Skeletal muscle cell (primary cell): ENCODE measurements at places on chromosomes 6 and 20.

GRCh38 chr6:10658910-10659698 lies 35.3 kb downstream of the C6orf52 start:
- DNase-seq, result no peak

- DNase-seq, result no peak
Measured at GRCh38 chr6:81031416-81031815, 721.1 kb downstream of the TENT5A start.

- DNase-seq, result peak; percentile 58
Measured at GRCh38 chr6:111950661-111951496, 77.6 kb upstream of the FYN start.

GRCh38 chr20:1122388-1123315 lies 4.2 kb downstream of the PSMF1 start:
- no peak for DNase-seq

GRCh38 chr6:85004361-85004995 lies 240.1 kb upstream of the TBX18 start:
- peak; percentile 54 for DNase-seq

DNA sequence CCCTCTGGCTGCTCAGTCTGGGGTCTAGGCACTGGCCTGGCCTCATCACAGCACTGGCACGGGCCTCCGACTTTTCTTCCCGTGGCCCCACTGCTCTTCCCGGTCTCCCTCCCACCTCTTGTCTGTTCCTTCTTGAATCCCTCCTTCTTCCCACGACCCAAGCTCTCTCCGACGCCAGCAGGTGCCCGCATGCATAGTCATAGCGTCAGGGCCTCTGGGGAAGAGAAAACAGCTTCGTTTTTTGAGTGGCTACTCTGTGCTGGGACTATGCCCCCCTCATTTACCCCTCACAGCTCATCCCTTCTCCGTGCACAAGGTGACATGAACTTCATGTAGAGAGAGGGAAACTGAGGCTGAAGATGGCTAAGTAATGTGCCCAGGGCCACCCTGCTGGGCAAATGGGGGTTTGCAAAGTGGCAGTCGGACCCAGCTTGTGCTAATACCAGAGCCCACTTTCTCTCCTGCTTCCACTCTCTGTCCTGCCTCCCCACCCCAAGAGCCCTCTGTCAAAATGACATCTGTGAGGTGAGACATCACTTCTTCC lies 59.2 kb downstream of the SYNJ2 start:
- DNase-seq, result no peak

- no peak for DNase-seq
Measured at GRCh38 chr6:48624631-48625030, 513.6 kb upstream of the PTCHD4 start.

DNA sequence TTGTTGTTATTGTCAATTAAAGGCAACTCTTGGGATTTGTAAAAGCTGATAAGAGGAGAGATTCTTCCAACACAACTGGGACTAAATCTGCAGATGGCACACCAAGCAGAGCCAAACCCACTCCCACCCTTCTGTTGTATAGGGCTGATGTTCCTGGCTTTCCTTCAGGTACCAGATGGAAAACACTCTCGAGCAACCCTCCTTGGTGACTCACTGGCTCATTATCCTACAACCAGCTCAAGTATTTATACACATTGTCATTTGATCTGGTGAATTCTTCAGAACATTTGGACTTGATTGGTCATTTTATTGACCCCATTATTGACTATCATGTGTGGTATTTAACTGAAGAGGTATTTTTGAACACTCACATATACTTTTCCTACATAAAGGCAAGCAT lies 190.3 kb upstream of the PCSK2 start:
- no peak for DNase-seq

GRCh38 chr6:21886542-21887151 lies 293.1 kb downstream of the SOX4 start:
- no peak for DNase-seq

- no peak for DNase-seq
Measured at GRCh38 chr20:39106791-39107190, 144.6 kb downstream of the DHX35 start.

- DNase-seq, result no peak
Measured at GRCh38 chr20:53678990-53679596, 85.5 kb upstream of the ZNF217 start.

DNA sequence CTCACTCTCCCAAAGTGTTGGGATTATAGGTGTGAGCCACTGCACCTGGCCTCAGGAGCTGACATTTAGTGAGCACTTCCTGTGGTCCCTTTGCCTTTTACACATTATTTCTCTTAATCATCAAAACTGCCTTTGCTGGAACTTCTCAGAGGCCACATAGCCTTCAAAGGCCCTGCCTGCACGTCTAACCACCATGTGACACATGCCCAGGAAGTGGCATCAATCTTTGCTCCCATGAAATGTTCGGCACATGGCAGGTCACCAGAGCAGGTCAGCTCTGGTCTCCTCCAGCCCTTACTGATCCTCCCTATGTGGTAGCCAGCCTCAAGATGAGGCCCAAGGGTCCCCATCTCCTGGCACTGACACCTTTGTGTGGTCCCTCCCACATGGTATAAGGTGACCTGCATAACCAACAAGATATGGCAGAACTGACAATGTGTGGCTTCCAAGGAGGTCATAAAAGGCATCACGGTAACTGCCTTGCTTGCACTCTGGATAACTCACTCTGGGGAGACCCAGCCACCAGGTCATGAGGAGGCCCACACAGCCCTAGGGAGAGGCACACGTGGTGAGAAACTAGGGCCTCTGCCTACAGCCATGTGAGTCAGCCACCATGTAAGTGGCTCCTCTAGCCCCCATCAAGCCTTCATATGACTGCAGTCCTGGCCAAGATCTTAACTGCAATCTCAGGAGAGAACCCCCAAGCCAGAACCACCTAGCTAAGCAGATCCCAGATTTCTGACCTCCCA lies 28.8 kb upstream of the HMGA1 start:
- no peak for DNase-seq

- no peak for DNase-seq
Measured at GRCh38 chr6:108438918-108439317, 121.8 kb upstream of the FOXO3 start.

- DNase-seq, result no peak
Measured at GRCh38 chr6:36318690-36319435, 17.8 kb downstream of the BNIP5 start.

GRCh38 chr6:167293590-167294091 lies 2.5 kb downstream of the UNC93A start:
- no peak for DNase-seq

DNA sequence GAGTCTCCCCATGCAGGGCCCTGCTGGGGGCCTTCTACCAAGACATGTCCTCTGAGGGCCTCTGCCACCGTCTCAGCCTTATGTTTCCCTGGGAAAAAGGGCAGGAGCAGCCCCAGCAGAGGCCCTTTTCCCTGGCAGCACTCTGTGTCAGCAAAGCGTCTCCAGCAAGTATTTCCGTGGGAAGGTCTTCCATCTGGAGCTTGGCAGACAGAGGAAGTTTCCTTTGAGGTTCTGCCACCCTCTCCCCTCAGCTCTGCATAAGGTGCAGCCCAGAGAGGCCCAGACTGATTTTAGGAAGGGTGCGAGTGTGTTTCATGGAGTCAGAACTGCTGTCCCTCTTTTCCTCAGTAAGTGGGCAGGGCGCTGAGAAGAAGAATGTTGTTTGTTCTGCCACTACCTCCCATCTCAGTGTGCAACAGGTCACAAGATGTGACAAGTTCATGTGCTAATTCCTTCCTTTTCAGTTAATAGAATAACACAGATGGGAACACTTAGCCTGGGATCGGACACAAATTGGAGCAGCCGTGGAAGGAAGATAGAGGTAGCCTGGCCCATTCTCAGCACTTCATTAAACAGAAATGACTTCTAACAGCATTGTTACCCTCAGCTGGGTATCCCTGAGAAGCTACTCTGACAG lies 784.4 kb downstream of the MAFB start:
- no peak for DNase-seq

DNA sequence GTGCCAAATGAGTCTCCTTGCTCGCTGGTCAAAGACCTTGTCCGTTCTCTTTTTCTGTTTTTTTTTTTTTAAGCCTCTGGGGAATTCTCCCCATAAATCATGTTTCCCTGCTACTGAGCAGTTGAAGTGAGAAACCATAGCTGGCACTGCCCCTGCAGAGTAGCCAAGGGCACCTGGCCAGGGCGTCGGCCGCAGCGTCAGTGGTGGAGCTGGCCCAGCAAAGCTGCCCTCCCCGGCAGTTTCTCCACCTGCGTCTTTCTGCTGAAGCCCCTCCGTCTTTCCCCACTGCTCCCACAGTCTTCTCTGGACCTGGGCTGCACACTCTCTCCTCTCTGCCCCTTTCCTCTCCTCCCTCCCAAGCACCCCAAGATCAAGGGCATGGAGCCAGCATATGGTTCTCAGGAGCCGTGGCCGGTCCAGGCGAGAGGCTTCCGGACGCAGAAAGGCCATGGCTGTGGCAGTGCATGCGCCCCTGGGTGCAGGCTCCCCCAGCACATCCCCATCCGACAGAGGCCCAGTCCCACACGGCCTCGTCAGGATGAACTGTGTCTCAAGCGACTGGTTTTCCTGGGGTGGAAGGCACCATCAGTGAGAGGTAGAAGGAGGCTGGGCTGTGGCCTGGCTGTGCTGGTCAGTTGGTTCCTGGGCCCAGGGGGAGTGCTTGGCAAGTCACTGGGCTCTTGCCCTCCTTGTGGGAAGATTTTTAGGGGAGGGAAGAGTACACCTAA lies 218.1 kb downstream of the ERMARD start:
- DNase-seq, result no peak

- DNase-seq, result no peak
Measured at GRCh38 chr6:71665931-71666330, 220.4 kb upstream of the RIMS1 start.

GRCh38 chr6:76073281-76073680 lies 819 bp upstream of the IMPG1 start:
- DNase-seq, result no peak
